ENCODE measurements at places on chromosomes 11 and 22. TPM values are rescaled to one million over a fixed set of nuclear protein-coding genes. Genes with fewer than 3 reads are reported as not detected.

Gene CD3E
- not detected for total RNA-seq

Gene SCGB2A2
- not detected for total RNA-seq

Gene BACE1
- total RNA-seq: 11.4 TPM

Gene JHY
- 3.5 TPM for total RNA-seq

Gene FAM111B
- total RNA-seq: 7.7 TPM

Gene MUC2
- total RNA-seq: 0.11 TPM

Gene KRTAP5-8
- not detected for total RNA-seq

Gene LMNTD2
- 2.3 TPM for total RNA-seq

Gene RAB39A
- total RNA-seq: 0.59 TPM

Gene NAV2
- 26.2 TPM for total RNA-seq

Gene P2RY6
- total RNA-seq: 10.4 TPM

Gene CCDC15
- total RNA-seq: 0.67 TPM

Gene LRRC74B
- not detected for total RNA-seq

Gene POU2AF2
- not detected for total RNA-seq

Gene TRIM34
- total RNA-seq: 4.0 TPM

Gene PARVG
- not detected for total RNA-seq

Gene PRG2
- not detected for total RNA-seq

Gene RABL2B
- total RNA-seq: 15.5 TPM

Gene CEP164
- 12.3 TPM for total RNA-seq

Gene GGA1
- 22.4 TPM for total RNA-seq

Gene MMP27
- not detected for total RNA-seq

Gene RPS13
- total RNA-seq: 1,594 TPM

Gene TEX12
- total RNA-seq: not detected

Gene ARHGAP42
- 4.5 TPM for total RNA-seq

Gene APOA5
- not detected for total RNA-seq

Gene CLMP
- 19.0 TPM for total RNA-seq

Gene NNMT
- 379 TPM for total RNA-seq

Gene SPON1
- total RNA-seq: not detected

Gene KRTAP5-10
- total RNA-seq: not detected

Gene C11orf86
- total RNA-seq: 97.2 TPM

Gene DNAJB13
- 0.45 TPM for total RNA-seq

Gene ACCSL
- total RNA-seq: not detected

Gene INSC
- total RNA-seq: not detected

Gene MISFA
- total RNA-seq: 2.7 TPM

Gene SCGB1D2
- not detected for total RNA-seq

Gene ARL2
- 157 TPM for total RNA-seq

Gene SYCE3
- total RNA-seq: not detected

Gene EFCAB6
- total RNA-seq: 0.45 TPM

Gene PDGFB
- 4.3 TPM for total RNA-seq

Gene RPS3
- 3,690 TPM for total RNA-seq

Gene MPEG1
- not detected for total RNA-seq

Gene OOSP4B
- total RNA-seq: not detected

Gene SHANK2
- 6.3 TPM for total RNA-seq

Gene OR10A2
- total RNA-seq: not detected

Gene EXT2
- 58.6 TPM for total RNA-seq

Gene KRTAP5-7
- not detected for total RNA-seq

Gene PATE4
- total RNA-seq: not detected

Gene PGA3
- not detected for total RNA-seq

Gene TCN2
- 5.3 TPM for total RNA-seq

Gene BTG4
- total RNA-seq: not detected

Gene SNRPD3
- total RNA-seq: 148 TPM

Gene CALCA
- total RNA-seq: not detected

Data from A549 treated with GW870086 at 1 μM for 4 hours (cell line).